CD8-positive, alpha-beta memory T cell (primary cell): ENCODE measurements at places on chromosomes 1 and 21.
A peak's percentile ranks its signal among the peaks of the same experiment; 100 is the strongest.

DNA sequence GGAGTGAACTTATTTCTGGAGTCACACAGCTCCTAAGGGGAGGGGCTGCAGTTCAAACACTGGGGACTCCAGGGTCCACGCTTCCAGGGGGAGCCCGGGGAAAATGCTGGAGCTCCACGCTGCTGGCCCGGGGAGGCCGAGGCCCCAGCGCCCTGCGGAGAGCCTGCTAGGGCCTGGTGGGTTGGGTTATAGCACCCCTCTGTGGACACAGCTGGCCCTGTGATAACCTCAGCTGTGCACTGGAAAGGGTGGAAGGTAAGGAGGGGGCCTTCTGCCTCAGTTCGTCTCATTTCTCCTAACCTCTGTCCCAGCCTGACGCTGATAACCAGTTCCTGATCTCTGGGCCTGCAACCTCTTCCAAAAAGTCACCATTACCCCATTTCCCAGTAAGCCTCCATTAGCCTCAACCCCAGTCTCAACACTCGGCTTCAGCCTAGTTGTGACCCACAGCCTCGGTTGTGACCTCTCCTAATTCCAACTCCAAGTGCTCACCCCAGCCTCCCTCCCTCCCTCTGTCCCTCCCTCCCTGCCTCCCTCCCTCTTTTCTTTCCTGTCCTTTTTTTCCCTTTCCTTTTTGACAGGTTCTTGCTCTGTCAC, 7.1 kb downstream of the NBL1 start:
- DNase-seq: peak; percentile 62

- DNase-seq: no peak
Observed at GRCh38 chr1:178486100-178487069, 10.4 kb downstream of the CLEC20A start.

- no peak for DNase-seq
Observed at GRCh38 chr1:116258668-116259419, 114.2 kb upstream of the ATP1A1 start.

DNA sequence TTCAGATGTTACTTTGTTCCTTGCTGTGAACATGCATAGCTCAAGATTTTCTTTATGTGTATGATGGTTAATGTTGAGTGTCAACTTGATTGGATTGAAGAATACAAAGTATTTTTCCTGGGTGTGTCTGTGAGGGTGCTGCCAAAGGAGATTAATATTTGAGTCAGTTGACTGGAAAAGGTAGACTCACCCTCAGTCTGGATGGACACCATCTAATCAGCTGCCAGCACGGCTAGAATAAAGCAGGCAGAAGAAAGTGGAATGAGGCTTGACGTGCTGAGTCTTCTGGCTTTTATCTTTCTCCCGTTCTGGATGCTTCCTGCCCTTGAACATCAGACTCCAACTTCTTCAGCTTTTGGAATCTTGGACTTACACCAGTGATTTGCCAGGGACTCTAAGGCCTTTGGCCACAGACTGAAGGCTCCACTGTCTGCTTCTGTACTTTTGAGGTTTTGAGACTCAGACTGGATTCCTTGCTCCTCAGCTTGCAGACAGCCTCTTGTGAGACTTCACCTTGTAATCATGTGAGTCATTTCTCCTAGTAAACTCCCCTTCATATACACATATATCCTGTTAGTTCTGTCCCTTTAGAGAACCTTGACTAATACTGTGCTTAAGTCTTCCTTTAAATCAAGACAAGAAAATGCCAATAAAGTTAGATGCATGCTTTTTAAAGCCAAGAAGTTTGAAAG, 626.6 kb downstream of the KCNT2 start:
- DNase-seq: no peak

GRCh38 chr1:17207046-17207445, 2.1 kb downstream of the PADI1 start:
- peak; percentile 31 for DNase-seq

GRCh38 chr1:37461698-37462436, 12.5 kb upstream of the ZC3H12A start:
- no peak for DNase-seq

DNA sequence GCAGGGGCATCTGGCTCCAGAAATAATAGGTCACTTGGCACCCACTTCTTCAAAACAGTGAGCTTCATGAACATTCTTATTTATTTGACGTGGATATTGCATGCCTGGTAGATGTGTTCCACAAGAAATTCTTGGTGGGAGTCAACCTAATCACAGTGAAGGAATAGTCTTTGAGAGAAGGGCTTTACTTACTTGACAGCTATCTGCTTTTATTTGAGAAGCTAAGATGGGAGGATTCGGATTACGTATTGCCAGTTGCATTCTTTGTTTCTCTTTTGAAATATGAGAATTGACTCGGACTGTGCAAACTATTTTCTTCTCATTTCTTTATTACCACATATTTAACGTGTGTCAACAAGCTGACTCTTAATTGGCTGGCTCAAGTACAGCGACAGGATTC, 117.2 kb downstream of the FASLG start:
- no peak for DNase-seq

DNA sequence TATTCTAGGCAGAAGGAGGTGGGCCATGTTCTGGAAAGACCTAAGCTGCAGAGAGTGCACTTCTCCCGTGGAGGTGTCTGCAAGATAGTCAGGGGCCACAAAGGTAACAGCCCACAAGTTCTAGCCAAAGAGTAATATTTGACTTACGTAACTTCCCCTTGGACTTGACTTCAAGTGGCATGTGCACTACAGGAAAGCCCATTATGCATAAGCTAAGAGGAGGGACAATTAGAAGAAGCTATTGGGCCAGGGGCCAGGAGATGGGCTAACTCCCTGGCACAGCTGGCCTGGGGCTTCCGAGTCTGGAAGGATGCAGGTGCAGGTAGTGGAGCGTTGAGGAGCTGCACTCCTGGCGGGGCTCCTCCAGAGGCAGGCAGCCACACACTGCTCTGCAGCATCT, 58.3 kb downstream of the ERG start:
- DNase-seq: no peak

DNA sequence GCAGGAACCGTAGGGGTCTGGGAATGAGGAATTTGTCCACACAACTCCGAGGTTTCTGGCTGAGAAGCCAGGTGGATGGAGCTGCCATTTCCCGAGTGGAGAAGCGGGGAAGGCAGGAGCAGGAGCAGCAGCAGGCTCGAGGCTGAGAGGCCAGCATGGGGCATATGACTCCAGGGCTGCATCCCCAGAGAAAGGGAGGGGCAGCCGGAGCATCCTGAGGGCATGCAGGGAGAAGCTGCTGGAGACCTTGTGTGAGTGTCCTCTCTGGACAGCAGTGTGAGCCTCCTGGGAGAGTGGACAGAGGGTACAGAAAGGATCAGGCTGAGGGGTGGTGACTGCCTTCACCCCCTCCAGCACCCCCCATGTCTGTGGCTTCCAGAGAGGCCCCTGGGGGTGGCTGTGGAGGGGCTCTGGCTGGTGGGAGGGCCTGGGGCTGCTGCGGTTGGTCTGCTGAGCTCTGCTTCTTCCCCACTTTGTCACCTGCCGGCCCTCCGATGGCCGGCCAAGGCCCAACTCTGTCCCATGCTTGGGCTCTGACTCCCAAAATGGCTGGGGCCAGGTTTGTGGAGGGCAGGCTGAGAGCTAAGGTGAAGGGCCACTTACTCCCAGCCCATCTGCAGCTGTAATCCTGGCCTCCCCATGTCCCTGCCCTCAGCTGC, 633.1 kb downstream of the MATN1 start:
- no peak for DNase-seq

DNA sequence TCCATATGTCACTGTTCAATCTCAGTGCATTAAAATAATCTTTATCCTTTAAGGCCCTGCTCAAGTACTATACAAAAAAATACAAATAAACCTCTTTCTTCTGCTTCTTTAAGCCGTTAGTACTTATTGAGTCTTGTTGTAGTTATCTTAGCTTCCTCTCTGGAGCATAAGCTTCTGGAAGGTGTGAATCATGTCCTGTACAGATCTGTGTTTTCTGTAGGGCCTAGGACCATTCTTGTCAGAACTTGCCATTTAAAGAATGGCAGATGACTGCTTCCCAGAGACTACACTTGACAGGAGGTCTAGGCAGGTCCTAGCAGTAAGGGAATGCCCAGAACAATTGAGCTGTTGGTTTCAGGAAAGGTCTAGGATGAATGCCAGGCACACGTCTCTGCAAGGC, 12.9 kb downstream of the NEK7 start:
- DNase-seq: no peak

DNA sequence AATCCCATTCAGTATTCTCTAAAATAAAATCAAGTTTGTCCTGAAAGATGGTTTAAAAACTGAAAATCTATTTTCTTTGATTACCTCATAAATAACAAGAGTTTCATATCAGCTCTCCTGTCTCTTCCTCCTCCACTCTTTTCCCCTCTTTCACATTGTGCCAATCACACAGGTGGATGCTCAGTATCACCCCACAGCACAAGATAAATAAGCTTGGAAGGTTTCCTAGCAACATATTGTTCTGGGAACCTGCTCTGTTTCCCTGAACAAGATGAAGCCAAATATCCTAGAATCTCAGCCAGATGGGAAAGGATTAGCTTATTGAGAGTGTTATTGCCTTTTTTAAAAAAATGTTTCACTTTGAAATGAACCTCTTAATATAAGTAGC, 45.7 kb upstream of the CACYBP start:
- DNase-seq: no peak

DNA sequence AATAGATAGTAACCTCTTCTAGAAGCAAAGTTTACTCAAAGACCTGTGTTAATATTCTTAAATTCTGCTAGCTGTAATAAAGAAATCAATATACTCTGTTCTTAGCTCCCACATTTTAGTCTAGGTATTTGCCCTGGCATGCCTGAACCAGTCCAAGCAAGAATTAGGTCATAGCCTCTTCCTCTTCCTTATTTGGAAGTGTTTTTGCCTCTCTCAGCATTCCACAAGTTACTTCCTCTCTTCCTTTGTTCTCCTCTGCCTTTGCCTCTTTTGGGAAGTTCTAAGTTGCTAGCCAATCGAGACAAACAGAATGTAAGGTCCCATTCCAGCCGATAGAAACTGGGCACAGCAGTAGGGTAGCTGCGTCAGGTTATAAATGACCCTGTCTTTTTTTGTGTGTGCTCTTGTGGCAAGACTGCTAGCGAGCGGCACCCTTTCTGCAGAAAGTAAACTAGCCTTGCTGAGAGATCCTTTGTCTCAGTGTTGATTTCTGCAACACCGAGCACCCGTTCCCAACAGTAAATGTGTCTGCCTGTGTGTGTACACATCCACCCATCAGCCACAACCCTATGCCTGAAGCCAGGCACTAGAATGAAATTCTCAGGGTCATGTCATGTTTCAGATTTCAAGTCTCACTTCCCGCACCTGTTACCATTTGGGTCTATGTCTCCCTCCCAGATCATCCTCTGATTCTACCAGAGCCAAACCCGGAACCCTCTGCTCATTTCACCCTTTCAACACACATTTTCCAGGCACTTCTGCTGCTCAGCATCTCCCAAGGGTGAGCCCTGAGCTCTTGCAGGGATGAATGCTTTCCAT, 37.5 kb downstream of the LRRC3 start:
- no peak for DNase-seq
